Caudate nucleus (tissue), 63 donors: ENCODE measurements at places on chromosomes 6 and 20.

GRCh38 chr6:99285881-99286280, 63.6 kb downstream of the FAXC start:
- DNase-seq = no peak

DNA sequence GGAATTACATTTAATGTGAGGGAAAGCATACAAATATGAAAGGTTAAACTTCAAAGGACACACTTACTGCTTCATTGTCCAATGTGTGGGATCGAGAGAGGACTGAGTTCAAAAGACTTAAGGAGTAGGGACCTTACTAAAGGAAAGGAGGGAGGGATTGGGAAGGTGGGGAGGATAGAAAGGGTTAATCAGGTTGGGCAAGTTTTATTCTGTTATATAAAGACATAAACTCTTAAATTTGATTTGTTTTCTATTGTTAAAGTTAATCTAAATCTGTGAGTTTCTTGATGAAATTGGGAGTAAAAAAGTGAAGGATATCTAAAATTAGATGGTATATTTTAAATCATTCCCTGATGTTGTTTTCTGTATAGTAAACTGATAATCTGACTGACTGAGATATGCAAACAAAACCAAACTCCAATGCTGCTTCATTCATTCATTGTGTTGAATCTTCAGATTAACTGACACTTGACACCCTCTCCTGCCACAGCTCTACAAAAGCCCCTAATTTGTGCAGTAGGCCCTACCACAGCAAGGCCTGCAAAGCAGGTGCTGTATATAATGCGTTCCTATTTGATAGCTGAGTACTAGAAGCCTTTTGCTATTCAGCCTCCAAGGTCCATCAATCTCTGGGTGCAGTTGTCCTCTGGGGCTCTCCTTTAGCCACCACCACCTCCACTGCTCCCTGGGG, 1.3 kb upstream of the UBE2J1 start:
- DNase-seq = no peak

DNA sequence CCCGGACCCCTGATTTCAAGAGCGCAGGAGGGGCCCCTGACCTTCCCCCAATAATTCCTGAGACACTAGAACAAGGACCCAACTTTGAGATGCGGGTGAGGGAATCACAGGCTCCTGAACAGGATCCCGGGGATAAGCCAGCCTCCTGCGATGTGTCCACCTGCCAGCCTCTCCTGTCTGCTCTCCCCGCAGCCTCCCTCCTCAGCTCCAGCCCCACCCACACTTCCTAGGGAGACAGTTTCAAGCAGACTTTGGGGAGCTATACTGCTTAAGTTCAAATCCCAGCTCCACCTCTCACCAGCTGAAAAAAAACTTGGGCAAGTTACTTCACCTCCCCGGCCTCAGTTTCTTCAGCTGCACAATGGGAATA, 50.8 kb downstream of the GRM4 start:
- DNase-seq = no peak

- no peak for DNase-seq
These were observed 8.7 kb downstream of the CTNNBL1 start for GRCh38 chr20:37702403-37703034.

DNA sequence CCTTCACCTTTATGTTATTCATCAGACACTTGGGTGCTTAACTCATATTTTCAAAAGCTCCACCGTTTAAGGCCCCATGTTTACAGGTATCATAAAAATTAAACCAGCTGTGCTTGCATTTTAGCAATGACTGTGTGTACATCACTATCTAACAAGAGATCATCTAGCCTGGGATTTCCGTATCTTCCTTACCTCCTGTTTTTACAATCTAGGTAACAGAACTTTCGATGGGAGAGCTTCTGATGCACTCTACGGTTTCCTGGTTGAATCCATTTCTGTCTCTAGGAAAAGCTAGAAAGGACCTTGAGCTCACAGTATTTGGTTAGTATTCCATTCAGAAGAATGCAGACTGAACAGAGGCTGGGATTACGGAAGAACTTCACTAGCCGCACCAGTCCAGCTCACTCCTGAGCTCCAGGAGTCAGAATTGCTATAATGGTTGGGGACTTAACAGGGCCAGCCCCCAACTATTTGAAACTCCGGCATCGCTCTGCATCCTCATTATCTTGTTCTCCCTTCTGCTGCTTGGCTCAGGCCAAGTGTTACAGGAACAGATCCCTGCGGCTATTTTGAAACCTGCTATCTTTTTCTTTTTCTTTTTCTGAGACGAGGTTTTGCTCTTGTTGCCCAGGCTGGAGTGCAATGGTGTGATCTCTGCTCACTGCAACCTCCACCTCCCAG, 13.0 kb upstream of the CLDN20 start:
- no peak for DNase-seq

DNA sequence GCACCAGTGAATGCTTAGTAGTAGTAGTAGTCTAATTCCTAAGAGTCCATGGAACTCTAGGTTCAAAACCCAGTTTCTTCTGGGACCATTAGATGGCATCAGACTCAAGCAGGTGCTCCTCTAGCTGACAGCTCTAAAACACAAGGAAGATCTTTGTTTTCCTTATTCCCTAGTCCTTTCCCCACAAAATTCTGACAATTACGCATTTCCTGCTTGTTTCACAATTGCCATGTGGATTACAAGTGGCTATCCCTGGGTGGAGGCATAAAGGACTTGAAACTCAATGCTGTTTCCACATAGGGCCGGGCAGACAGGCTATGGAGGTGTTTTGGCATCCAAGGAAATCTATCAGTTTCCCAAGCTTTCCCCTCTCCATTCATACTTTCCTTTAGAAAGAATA, 9.2 kb upstream of the HLA-DOB start:
- DNase-seq = no peak

- no peak for DNase-seq
These were observed 55.4 kb downstream of the VEGFA start for GRCh38 chr6:43825187-43826115.

DNA sequence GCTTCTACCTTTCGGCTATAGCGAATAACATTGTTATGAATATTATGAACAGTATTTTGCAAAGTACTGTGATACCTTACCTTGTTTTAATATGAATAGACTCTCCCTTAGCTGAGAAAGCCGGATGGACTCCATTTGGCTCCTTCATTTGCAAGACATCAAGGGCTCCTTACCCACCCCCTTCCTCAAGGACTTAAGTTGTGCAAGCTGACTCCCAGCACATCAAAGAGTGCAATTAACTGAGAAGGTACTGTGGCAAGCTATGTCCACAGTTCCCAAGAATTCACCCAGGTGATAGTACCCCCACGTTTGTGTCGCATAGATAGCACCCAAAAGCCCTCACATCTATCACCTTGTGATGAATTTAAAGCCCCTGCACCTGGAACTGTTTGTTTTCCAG, 11.2 kb downstream of the CST5 start:
- no peak for DNase-seq

GRCh38 chr6:36688739-36689075, 8.9 kb upstream of the RAB44 start:
- DNase-seq = no peak

GRCh38 chr20:45500022-45500421, 15.4 kb downstream of the SPINT3 start:
- DNase-seq = no peak

GRCh38 chr6:162904069-162904663, 176.4 kb downstream of the PACRG start:
- DNase-seq = no peak

GRCh38 chr6:132235596-132236280, 165.5 kb downstream of the MOXD1 start:
- DNase-seq = no peak

DNA sequence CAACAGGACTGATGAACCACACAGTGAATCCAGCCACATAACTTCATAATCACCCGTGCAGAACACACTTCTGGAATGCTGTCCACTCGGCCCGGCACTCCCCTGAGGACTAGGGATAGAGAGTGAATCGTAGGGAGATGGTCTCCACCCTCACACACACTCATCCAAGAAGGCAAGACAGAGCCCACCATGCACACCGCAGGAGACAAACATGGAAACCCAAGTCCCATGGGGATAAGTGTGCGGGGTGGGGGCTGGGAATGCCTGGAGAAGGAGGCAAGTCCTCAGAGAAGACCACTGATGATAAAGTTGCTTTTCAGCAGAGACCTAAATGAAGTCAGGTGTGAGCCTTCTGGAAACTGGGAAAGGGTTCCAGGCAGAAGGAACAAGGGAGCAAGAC, 399.2 kb upstream of the AGPAT4 start:
- no peak for DNase-seq

DNA sequence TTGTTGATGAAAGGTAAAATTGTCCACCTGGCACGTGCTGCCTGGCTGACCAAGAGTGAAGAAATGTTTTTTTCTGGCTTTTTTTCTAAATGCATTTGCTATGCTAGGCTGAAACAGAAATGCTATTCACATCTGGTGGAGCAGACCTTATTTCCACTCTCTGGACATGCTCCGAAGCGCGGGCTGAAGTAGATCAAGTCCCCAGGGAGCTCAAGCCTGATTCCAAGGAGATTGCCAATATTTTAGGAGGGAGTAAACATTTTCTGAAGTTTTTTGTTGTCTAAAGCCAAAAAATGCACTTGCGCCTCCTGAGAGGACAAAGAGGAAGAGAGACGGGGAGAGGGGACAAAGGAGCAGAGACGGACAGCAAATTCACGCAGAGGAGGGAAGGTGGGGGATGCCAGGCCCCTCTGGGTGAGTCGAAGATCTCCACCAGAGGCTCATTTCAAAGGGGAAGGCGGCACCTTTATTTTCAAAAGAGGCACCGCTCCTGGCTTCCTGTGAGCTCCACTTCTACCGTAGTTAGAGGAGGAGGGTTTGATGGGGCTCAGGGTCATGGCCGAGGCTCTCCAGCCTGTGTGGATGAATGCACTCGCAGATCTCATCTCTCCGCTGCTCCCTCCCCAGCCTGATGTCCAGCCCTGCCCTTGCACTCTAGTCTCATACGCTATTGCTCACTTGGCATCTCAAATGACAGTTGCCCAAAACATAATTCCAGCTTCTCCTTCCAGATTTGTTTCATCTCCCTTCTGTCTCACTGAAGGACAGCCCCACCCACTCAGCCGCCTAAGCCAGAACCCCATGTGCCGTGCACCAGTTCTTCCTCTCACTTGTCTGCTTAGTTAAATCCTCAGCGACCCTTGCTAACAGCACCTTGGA, 23.1 kb upstream of the SMOC2 start:
- DNase-seq = no peak
